ENCODE measurements at places on chromosomes 1 and 21.

DNA sequence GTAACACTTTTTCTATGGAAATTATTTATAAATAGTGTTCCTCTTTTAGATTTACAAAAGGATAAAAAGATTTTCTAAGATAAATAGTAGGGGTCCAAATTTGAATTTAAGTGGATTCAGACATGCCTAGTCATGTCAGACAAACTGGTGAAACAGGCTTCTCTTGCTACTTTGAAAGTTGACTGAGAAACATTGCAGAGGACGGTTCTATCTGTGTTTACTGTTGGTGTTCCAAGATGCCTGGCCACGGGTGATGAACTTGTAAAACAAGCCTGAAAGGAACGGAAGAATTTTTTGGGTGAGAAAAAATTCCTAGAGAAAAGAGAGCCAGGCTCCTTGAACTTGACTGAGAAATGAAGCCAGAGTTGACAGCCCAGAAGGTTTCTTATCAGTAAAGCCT, 2.2 kb downstream of the KRTAP19-1 start:
- DNase-seq: no peak

DNA sequence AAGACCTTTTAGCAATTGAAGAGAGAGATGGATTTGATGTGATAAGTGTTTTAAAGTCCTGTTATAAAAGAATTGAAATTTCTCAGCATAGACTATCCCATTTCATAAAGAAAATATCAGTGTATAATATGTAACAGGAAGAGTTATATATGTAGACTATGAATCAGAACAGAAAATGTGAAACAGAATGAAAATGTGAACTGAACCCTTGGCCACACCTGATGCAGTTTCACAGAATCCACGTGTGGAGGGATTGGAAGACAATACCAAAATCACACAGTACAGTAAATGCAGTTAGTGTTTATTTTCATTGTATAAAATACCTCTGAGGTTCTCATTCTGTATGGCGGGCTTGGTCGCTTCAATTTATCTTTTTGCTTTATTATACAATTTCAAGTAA, 9.9 kb upstream of the SLAMF1 start:
- no peak for DNase-seq

GRCh38 chr1:40318970-40319621, 2.0 kb upstream of the COL9A2 start:
- no peak for DNase-seq

GRCh38 chr1:60222360-60223115, 149.0 kb upstream of the C1orf87 start:
- no peak for DNase-seq

DNA sequence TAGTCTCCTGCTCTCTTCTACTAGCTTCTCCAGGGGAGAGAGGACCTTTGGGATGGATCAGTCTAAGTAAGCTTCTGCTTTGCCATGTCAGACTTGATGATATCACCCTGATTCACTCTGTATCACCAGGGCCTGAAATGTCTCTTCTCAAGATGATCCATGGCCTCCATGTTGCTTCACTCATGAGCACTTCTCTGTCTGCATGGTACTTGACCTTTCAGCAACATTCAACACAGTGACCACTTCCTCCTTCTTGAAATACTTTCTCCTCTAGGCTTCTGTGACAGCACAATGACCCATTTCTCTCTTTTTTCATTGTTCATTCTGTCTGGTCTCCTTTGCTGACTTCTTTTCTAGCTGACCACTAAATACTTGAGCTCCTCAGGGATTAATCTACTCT, 35.3 kb upstream of the NGF start:
- no peak for DNase-seq

GRCh38 chr1:158124034-158124433, 56.7 kb upstream of the CD1D start:
- DNase-seq: no peak

DNA sequence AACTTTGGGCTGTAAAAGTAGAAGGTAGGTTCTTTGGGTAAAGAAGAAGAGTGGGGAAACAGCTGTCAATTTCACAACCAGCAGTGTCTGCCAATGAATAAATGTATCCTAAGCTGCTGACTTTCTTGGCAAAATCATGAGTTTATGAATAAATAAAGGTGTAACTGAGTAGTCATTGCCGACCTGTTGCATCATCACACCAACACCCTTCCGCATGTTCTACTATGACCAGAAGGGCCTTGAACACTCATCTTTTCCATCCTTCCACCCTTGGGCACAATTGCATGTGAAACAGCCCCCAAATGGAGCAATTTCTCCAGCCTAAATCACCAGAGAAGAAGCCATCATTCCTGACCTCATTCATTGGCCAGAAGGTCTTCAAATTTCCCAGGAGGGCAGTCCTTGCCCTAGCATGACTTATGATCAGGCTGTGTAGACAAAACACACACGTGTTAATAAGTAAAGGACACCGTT, 31.2 kb upstream of the QSOX1 start:
- DNase-seq: no peak

DNA sequence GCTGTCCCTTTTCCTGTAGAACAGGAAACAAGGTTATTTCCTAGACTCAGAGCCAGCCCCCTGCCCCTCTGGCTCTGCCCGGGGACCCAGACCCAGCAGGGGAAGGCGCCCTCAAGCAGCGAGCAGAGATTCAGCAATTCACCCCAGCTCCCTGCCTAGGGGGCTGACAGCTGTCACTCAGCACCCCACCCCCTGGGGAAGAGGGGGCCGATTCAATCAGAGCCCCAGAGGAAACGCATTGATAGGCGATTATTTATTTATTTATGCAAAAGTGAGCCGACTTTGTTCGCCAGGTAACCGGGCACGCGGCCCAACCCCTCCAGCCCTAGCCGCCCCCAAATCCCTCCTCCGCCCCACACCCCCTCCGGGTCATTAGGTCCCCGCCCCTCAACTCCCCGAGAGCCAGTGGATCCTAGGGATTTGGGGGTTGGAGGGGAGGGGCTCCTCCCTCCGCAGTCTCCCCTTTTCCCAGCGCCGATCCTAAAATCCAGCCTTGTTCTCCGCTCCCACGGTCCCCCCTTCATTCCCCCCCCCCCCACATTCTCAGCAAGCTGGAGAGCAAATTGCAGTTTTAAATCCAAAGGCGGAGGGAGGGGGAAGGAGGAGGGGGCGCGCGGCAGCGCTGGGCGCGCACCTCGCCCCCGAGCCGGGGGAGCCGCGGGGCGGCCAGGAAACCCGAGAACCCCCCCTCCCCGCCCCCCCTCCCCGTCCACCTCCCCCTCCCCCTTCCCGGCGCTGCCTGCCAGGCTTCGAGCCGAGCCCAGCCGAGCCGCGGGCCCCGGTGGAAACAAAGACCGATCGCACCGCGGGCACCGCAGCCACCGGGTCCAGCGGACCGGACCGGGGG, 1.3 kb downstream of the AHDC1 start:
- DNase-seq: no peak

GRCh38 chr1:169019419-169020058, 87.0 kb upstream of the ATP1B1 start:
- no peak for DNase-seq

GRCh38 chr1:218865591-218865990, 308.1 kb upstream of the LYPLAL1 start:
- no peak for DNase-seq

GRCh38 chr1:54854381-54855020, 32.5 kb downstream of the DHCR24 start:
- no peak for DNase-seq

GRCh38 chr1:93399781-93400180, 48.1 kb upstream of the FNBP1L start:
- no peak for DNase-seq

GRCh38 chr1:57644667-57645066, 220.8 kb upstream of the DAB1 start:
- no peak for DNase-seq

- no peak for DNase-seq
These were observed 293.3 kb upstream of the RUNX1 start for GRCh38 chr21:35342440-35342839.

- DNase-seq: no peak
These were observed 9.4 kb downstream of the ADAMTS1 start for GRCh38 chr21:26835714-26836265.

DNA sequence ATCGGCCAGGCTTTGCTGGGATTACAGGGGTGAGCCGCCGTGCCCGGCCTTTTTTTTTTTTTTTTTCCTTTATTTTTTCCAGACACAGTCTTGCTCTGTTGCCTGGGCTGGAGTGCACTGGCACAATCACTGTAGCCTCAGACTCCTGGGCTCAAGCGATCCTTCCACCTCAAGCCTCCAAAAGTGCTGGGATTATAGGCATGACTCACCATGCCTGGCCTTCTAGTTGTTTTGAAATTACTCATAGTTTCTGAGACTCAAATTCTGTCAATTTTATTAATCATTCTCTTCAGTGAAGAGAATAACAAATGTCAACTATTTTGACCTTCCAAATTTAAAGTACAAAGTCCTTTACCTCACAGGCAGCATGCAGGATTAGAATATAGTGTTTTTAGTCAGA, 374.5 kb downstream of the PLA2G4A start:
- DNase-seq: no peak

DNA sequence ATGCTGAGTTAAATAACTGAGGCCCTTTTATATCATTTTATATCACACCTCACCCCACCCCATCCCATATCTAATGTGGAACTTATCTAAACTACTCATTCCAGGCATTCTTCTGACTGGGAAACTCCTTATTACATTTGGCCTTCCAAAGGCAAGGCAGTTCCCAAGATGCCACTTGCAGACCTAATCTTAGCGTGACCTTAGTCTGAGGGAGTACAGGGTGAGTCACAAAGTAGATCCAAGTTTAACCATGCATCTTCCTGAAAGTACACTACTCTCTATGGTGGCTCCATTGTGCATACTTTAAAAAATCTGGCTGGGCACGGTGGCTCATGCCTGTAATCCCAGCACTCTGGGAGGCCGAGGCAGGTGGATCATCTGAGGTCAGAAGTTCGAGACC, 353.6 kb upstream of the C1orf87 start:
- no peak for DNase-seq

- DNase-seq: no peak
These were observed 471.3 kb downstream of the LMO4 start for GRCh38 chr1:87800006-87800405.

DNA sequence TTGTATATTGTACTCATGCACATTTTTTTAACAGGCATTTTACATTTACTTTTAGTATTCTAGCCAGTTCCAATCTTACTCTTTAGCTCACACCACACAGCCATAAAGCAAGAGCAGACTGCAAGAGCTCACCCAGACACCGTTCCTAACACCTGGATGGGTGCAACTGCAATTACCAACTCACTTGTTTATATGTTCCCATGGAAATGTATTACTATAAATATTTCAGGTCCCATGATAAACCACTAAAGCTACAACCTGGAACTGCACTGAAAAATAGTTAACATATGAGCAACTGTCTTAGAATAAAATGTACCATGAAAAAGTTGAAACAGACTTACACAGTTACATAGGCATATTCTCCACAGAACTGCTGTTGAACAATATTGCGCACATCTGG, 30.8 kb downstream of the USP48 start:
- no peak for DNase-seq

GRCh38 chr1:69404486-69404885, 163.2 kb upstream of the LRRC7 start:
- DNase-seq: no peak

DNA sequence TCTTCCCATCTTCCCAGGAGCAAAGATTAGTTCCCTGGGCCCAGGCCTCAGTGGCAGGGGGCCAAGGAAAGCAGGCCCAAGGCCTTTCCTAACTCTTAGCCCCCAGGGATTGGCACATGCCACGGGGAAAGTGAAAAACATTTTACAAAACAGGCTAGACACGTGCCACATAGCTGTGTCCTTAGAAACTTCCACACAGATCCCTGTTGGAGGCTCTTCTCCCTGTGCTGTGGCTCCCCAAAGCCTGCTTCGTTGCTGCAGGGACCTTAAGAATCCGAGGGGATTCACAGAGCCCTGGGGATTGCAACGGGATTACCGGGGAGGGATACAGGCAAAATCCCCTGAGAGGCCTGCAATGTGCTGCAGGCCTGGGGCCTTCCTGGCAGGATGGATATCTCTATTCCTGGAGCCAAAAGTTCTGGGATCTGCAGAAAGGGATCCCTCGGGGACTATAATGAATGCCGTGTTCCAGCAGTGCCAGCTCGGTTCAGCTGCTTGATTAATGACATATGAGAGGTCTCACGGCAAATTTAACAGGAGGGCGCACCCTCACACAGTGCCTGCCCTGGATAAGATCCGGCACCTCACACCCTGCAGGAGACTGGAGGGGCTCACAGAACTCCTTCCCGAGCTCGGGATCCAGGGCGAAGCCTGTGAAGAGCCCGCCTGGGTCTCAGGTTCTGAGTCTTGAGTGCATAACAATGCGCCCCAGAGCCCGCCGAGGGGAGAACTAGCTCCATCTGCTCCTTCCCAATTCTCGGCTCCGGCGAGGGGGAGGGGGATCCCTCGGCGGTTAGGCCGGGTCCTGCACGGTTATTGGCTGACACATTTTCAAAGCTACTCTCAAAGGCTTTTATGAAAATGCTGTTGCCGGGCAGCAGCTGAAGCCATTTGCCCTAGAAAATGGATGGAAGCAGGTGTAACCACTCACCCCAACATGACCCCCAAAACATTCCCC, 15.3 kb upstream of the RGS8 start:
- DNase-seq: no peak

DNA sequence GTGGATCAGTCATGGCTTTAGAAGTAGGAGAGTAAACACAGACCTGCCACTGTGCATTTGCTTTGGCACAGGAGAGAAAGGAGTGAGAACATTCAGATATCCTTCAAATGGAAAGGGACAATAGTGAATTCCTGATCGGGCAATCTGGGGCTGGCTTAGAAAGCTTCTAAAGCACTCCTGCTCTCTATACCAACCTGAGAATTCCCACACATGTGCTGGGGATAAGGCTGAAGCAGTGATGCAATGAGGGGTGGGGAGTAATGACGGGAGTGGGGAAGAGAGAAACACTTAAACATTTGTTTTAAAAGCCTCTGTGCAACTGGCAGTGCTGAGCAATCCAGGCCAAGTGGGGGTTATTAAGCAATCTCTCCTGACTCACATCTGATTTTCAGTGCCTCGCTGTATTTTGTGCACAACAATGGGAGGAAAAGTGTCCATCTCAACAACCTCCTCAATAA, 108.8 kb downstream of the KIAA0319L start:
- no peak for DNase-seq

DNA sequence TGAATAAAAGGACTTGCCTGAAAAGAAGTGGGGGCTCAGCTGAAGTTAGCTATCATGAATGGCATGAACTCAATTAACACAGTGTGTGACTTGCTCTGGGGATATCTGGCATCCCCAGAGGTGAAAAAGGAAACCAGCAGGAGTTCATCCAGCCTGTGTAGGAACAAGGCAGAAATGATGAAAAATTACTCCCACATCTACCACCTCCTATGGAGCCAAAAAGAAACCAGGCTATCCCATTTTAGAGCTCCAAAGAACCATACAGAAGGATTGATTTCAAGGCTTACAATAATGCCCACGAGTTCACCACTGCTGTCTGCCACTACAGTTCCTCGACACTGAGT, 25.3 kb downstream of the TP53BP2 start:
- DNase-seq: no peak

- DNase-seq: no peak
These were observed 6.2 kb downstream of the AKIRIN1 start for GRCh38 chr1:38997034-38997900.

GRCh38 chr1:160406131-160406968, 6.0 kb downstream of the VANGL2 start:
- no peak for DNase-seq

- no peak for DNase-seq
These were observed 192.8 kb upstream of the CAMK1G start for GRCh38 chr1:209390764-209391163.

Measured in CD4-positive, alpha-beta T cell treated with Interferon gamma for 1 hour (primary cell).